CD4-positive, alpha-beta T cell treated with Interleukin-17A for 1 hour (primary cell): ENCODE measurements at places on chromosomes 11 and 22.

- no peak for DNase-seq
Measured at GRCh38 chr11:106818443-106818842, 199.8 kb downstream of the GUCY1A2 start.

DNA sequence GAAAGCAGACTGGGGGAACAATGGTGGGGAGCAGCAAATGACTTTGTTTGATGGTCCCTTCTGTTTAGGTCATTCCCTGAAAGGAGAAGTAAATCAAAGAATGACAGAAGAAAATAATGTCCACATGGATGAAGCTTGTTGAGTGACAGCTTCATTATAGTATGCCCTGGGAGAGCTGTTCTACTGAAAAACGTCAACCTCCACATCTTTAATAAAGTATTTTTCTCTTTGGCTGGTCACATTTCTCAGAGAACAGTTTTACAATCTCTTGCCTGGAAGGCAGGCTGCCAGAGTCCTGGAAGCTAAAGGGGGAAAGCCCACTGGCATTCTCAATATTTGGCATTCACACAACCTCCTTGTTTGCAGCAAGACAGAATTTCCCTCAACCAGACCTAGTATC is 287.9 kb downstream of the SWAP70 start:
- DNase-seq = no peak

GRCh38 chr11:4960877-4961276 is 5.4 kb upstream of the OR51A2 start:
- DNase-seq = no peak

GRCh38 chr11:26227301-26227746 is 104.6 kb upstream of the ANO3 start:
- no peak for DNase-seq

DNA sequence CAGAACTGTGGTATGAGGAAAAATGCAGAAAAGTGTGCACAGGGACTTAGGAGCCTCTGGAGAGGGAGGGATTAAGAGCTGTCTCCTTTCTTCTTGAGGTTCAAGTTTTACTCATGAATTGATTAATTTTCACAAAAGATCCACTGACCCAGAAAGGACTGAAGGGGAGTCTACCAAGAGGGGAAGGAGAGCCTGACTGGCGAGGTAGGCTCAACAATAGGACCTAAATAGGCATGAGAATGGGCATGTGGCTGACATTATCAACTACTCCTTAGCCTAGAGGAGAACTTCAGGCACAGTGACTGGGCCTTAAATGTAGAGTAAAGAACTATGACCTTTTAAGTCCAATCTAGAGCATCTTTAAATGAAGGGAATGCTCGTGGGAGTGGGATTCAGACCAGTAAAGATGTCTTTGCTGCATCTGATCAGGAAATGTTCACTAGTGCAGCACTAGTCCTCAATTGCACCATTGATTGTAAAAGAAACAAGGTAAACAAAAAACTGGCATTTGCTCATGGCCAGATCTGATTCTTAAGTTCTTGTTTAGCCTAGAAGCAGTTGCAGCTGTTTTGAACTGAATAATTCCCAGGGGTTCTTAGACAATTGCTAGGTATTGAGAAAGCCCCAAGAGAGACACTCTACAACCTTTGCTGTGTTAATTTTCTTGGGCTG is 135.6 kb downstream of the RAB38 start:
- no peak for DNase-seq

DNA sequence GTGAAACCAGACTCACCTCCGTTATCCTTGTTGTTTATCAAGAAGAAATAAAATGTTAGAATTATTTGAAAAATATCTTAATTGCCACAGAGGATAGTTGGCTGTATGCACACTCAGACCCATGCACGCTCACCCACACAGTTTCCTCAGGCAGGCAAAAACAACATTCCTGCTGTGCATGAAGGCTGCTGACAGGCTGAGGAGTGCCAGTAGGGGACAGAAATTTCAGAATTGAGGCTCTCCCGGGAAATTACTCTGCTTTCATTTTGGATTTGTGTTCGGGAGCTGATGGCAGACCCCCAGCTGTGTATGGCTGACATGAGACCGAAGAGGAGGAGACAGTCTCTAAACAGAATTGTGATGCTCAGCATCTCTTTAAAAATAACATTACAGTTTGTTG is 87.5 kb downstream of the AMOTL1 start:
- DNase-seq = no peak

DNA sequence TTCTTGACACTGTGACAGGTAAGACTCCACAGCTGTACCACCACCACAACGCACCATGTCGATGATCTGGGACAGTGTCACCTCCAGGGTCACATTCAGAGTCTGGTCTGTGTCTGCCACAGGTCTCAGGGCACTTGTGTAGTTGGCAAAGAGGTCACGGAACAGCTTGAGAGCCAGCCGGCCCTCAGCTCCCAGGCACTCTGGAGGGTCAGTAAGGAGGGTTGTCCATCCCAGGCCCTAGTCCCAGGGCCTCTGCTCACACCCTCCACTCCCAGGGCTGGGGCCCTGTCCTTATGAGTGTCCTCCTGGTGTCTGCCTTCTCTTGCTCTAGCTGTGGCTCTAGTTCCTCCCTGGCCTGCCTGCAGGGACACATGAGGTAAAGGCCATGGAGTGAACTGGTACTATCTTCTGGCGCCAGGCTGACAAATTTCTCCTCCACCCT is 1.4 kb downstream of the CHRNA10 start:
- no peak for DNase-seq

GRCh38 chr11:83601914-83602527 is 315.9 kb upstream of the CCDC90B start:
- no peak for DNase-seq

- DNase-seq = no peak
Measured at GRCh38 chr22:23823331-23823791, 15.4 kb downstream of the DERL3 start.

- DNase-seq = no peak
Measured at GRCh38 chr22:19732403-19733113, 9.2 kb downstream of the GP1BB start.

- DNase-seq = no peak
Measured at GRCh38 chr11:64834723-64835615, 9.5 kb downstream of the CDC42BPG start.

DNA sequence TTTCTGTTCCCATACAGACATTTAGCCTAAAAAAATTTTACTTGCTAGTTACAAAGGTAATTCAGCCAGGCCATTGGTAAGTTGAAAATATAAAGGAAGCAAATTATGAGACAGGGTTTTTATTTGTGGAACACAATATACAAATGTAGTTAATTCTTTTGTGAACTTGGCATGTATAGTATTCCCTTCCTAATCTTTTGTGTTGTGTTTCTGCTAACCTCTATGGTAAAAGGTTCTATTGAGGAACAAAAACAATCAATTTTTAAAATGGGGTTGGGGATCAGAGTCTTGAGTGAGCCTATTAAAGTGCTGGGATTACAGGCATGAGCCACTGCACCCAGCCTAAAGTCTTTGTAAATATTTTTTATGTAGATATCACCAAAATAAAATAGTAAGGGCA is 14.1 kb downstream of the SWAP70 start:
- DNase-seq = no peak

- no peak for DNase-seq
Measured at GRCh38 chr11:28619846-28620540, 511.8 kb downstream of the METTL15 start.

DNA sequence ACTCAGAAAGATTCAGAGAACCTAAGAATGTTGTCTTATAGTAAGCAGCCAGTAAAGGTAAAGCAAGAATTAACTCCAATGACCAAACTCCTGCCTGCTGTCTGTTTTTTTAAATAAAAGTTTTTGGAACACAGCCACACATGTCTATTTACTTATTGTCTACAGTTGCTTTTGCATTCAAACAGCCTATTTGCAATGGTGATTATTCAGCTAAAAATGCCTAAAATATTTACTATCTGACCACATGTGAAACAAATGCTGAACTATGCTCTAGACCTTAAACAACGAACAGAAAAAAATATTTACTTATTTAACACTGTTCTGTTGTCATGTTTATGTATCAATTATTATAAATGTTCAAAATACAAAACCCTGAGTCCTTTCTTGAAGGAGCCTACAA is 1246.6 kb downstream of the FAM181B start:
- no peak for DNase-seq

GRCh38 chr11:2661173-2662023 is 38.4 kb downstream of the KCNQ1OT1 start:
- DNase-seq = no peak

DNA sequence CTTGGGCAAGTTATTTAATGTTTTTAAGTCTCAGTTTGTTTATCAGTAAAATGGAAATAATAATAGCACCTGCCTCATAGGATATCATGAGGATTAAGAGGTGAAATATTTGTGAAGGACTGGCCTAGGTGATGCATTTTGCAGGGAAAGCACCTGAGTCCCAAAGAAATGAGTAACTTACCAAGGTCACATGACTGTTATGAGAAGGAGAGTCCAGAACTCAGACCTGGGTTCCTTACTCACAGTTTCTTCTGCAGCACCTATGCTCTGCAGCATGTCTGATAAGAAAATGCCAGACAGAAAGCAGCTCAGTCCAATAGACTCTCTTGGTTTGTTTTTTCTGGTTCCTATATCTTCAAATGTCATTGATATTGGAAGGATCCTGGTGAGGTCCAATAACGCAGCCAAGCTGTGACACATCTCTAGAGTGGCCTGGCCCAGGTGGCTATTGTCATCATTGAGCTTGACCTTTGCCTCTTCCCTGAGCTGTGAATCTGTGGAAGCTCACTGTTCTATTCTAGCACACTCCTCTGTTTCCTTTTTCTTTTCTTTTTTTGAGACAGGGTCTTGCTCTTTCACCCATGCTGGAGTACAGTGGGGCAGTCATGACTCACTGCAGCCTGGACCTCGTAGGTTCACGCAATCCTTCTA is 174.7 kb upstream of the NAV2 start:
- DNase-seq = no peak

GRCh38 chr22:17893900-17894535 is 119.7 kb upstream of the BID start:
- DNase-seq = no peak

DNA sequence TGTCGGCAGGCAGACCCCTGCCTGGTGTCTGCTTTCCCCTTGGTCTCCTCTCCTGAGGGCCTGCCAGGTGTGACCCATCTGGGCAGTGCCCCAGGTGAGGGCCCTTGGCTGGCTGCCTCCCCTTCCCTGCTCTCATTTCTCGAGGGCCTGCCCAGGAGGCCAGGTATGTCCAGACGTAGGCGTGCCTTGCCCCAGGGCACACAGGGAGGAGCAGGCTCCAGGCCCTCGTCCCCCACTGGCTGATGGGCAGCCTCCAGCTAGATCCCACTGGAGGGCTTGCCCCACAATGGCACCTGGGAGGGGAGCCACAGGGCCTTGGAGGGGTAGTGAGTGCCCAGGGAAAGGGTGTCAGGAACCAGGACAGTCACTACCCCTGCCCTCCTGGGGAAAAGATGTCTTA is 95.9 kb downstream of the CACNA1I start:
- no peak for DNase-seq

GRCh38 chr22:17518406-17518805 is 44.9 kb upstream of the SLC25A18 start:
- no peak for DNase-seq

GRCh38 chr11:133821776-133822175 is 23.5 kb downstream of the SPATA19 start:
- no peak for DNase-seq

GRCh38 chr22:38411016-38411415 is 44.0 kb downstream of the KCNJ4 start:
- no peak for DNase-seq

DNA sequence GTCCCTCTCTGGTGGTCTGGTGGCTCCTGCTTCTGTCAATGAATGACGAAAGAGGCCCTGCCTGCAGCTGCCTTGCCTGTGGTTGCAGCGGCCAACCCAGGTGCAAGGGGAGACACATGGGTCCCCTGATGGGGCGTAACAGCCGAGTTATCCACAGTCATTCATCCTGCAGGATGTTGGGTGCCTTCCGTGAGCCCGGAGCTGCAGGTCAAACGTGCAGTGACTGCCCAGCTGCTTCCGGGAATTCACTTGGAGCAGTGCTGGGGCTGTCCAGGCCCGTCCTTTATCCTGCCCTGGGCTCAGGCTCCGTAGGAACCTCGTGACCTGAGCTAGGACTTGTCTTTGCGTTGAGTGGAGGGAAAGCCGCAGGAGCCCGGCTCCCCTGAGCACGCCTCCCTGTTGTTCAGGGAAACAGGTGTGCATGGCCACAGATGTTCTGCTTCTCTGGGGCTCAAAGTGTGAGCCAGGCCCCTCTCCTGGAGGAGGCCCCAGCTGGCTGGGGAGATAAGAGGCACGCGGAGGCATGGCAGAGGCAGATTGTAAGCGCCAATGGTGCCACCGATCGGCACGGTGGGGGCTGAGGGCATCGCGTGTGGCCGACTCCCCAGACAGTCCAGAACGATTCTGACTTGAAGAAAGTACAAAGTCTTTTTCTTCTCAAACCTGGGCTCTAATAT is 635.4 kb downstream of the BRD1 start:
- no peak for DNase-seq

GRCh38 chr22:25013607-25014006 is 61.1 kb downstream of the KIAA1671 start:
- DNase-seq = no peak

- DNase-seq = no peak
Measured at GRCh38 chr11:119120639-119121007, 757 bp upstream of the HINFP start.

GRCh38 chr11:67640758-67641337 is 1.3 kb upstream of the TBX10 start:
- no peak for DNase-seq

- DNase-seq = no peak
Measured at GRCh38 chr11:115463606-115464005, 40.6 kb downstream of the CADM1 start.

DNA sequence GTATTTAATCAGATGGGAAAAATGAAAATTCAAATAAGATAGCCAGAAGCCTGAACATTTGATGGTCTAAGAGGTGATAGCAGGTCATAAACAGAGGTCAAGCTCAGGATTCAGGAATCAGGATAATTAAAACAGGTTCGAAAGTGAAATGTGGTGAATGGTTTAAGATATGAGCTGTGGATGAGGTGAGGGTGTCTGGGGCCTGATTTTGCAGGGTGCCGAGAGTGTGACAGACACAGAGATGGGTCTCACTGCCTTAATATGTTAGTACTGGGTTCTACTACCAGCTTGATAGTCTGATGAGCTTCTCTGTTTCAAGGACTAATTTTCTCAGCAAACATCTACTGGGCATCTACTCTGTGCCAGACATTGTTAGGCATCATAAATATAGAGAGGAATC is 19.9 kb upstream of the EMSY start:
- DNase-seq = no peak

GRCh38 chr11:88701816-88702215 is 364.0 kb downstream of the GRM5 start:
- DNase-seq = no peak
